ENCODE measurements at places on chromosomes 11 and 22. TPM values are rescaled to one million over a fixed set of nuclear protein-coding genes. Genes with fewer than 3 reads are reported as not detected.

Gene BATF2
- 4.6 TPM for polyA plus RNA-seq

Gene ABCC8
- 4.9 TPM for polyA plus RNA-seq

Gene SCGB1D2
- polyA plus RNA-seq: not detected

Gene GLB1L3
- 14.9 TPM for polyA plus RNA-seq

Gene CARD18
- not detected for polyA plus RNA-seq

Gene USP2
- polyA plus RNA-seq: 3.9 TPM

Gene VSTM5
- polyA plus RNA-seq: 0.42 TPM

Gene MMP27
- not detected for polyA plus RNA-seq

Gene PATE1
- not detected for polyA plus RNA-seq

Gene DAGLA
- 3.6 TPM for polyA plus RNA-seq

Gene DRD4
- 9.7 TPM for polyA plus RNA-seq

Gene OR9Q2
- not detected for polyA plus RNA-seq

Gene HTR3A
- 9.3 TPM for polyA plus RNA-seq

Gene SERGEF
- polyA plus RNA-seq: 19.2 TPM

Gene OR10A2
- not detected for polyA plus RNA-seq

Gene KLHDC7B
- not detected for polyA plus RNA-seq

Gene PRG2
- polyA plus RNA-seq: 0.61 TPM

Gene SCGB1C1
- polyA plus RNA-seq: not detected

Gene CRYBB2
- polyA plus RNA-seq: 0.31 TPM

Gene HEPHL1
- polyA plus RNA-seq: 0.02 TPM
